Fibroblast of skin of back (primary cell): ENCODE measurements at places on chromosomes 4 and X.

GRCh38 chrX:115399306-115399705 is 109.8 kb downstream of the LUZP4 start:
- DNase-seq, result no peak

- no peak for DNase-seq
These were observed 381.0 kb downstream of the UNC5C start for GRCh38 chr4:95167805-95168204.

GRCh38 chrX:150405006-150405405 is 41.9 kb downstream of the MAMLD1 start:
- peak; percentile 5 for DNase-seq

DNA sequence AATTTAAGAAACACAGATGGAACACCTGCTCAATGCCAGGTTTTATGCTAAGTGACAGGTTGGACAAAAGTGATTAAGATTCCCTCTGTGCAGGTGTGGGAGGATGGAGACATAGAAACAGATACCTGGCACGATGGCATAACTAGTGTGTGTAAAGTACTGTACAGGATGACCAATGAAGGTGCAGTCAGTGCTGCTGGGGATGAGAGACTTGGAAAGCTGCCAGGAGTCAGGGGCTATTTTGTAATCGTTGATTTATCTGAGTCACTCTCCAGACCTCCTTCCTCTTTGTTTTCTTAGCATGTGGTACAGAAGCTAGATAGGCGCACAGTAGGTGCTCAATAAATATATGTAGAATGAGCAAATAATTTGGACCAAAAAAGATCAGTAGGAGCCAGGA is 58.2 kb downstream of the CWH43 start:
- DNase-seq, result no peak

DNA sequence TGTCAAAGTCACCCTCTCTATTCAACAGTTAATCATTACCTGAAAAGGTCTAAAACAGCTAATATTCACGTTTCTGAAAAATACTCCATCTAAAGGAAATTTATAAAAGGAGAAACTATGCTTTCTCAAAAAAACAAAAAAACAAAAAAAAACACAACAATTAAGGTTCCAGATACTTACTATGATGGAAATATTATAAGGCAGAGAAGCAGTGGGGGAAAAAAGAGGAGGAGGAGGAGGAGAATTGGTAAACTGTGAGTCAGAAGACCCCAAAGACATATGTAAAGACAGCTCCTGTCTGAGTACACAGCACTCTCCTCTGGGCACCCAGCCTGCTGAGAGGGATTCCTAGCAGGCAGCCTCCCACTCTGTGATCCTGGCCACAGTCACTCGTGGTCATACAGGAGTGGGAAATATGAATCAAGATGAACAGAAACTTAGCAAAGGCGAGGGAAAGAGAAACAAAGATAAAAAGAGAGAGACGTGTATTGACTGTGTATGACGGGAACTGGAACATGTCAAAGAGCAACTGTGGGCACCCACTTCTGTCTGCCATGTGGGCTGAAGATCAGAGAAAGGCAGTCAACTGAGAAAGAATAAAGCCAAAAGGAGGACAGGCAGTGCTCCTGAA is 12.5 kb downstream of the KLHL15 start:
- no peak for DNase-seq

- no peak for DNase-seq
These were observed 59.6 kb downstream of the UGT8 start for GRCh38 chr4:114658179-114658578.

DNA sequence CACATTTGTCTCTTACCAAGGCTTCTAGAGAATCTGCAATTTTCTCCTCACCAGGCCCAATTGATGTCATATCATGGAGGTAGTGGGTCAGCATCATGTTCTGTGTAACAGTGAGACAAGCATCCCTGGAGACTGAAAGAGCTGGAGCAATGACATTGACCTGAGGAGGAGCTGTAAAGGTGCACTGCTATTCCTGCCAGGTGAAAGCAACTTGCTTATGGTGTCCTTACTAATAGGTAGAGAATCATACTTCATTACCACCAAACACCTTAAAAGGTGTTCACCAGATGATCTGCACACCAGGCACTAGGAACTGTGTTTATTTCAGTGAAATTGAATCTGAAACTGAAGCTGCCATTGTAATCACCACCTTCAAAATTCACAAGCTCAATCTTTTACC is 188.7 kb downstream of the AFAP1 start:
- DNase-seq, result no peak

GRCh38 chr4:85445050-85445639 is 29.8 kb upstream of the ARHGAP24 start:
- DNase-seq, result no peak

GRCh38 chr4:147303873-147304229 is 177.0 kb upstream of the EDNRA start:
- no peak for DNase-seq

DNA sequence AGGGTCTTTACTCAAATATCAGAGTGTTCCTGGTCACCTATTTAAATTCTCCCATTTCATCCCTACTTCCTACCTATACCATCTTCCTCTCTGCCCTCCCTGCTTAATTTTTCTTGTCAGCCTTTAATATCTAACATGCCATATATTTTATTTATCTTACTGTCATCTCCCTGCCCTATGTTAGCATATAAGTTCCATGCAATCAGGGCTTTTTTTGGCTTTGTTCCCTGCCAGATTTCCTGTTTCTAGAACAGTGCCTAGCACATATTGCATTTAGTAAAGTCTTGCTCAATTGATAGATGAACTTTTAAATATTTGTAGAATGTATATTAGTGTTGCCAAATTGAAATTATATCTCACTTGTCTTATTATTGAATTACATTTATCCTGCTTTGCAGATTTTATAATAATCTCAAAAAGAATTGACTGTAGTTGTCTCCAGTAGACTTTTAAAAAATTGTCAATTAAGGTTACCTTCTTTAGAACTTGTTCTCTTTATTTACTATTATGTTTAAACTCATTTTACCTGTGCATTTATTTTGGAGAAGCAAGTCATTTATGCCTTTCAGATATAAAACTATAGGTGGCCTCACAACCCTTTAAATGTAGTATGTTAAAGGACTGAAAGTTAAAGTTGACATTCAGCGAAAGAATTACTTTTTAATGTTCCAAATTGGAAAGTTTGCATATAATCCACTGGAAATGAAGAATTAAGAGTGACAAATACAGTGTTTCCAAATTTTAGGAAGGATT is 108.2 kb upstream of the BMPR1B start:
- peak; percentile 45 for DNase-seq

DNA sequence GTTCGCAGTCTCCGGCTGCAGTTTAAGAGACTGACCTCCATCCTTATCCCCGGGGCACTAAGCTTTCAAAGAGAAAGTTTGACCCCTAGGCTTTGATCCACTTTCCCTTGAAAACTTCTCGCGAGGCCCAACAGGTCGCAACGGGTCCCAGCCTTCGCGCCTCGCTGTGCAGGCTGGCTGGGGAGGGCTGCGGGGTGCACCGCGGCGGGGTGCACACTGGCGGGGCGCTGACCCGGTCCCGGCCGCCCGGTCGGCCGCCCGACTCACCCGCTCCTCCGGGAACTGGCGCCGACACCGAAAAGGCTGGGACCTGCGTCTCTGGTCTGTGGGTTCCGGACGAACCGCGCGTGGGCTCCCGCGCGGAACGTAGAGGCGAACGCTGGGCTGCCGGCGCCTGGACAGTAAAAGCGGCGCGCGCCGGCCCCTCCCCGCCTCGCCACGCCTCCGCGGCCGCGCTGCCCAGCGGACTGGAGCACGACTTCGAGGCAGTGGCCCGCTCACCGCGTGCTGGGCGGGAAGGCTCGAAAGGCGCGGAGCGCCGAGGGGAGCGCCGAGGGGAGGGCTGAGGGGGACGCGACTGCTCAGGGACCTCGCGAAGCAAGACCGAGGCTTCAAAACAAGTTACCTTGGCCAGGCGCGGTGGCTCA is at the start of gene TAF7L:
Gene TAF7L (minus strand): TSS at position 378 of the 647 bp plus-strand sequence. CDS start 3,791 bp downstream, outside the sequence.
- DNase-seq, result peak; percentile 14

- DNase-seq, result no peak
These were observed 7.2 kb downstream of the SSR4 start for GRCh38 chrX:153801669-153802068.

- peak; percentile 79 for DNase-seq
These were observed 102.6 kb downstream of the PHEX start for GRCh38 chrX:22134681-22135080.

- no peak for DNase-seq
These were observed 6.0 kb upstream of the WFS1 start for GRCh38 chr4:6263526-6264224.

GRCh38 chr4:31307029-31307428 is 586.9 kb downstream of the PCDH7 start:
- no peak for DNase-seq

DNA sequence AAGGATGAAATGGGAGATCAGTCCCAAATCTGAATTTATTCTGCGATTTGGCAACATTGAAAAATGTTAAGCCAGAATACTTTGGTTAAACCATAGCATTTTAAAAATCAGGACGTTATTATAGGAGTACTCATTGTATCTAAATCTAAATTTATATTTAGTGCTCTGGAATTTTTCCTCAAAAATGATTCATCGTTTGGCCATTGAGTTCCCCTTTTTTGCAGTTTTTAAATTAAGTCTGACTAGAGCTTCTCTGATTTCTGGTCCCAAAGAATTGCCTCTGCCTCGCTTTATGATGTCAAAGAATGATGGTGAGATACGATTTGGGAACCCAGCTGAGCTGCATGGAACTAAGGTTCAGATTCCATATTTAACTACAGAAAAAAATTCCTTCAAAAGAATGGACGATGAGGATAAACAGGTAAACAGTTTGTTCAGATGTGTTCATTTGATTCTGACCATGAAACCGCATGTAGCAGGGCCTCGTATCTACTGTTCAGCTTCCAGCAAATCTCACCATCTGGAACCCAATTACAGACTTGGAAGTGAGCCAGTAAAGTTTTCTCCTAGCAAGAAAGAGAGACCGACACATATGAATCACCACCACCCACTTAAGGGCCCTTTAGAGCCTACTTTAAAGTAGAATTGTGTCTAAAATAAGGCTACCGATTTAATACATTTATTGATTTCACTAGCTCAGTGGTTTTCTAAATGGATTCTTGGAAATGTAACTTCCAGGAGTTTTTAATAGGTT is 75.6 kb downstream of the REPS2 start:
- peak; percentile 52 for DNase-seq

DNA sequence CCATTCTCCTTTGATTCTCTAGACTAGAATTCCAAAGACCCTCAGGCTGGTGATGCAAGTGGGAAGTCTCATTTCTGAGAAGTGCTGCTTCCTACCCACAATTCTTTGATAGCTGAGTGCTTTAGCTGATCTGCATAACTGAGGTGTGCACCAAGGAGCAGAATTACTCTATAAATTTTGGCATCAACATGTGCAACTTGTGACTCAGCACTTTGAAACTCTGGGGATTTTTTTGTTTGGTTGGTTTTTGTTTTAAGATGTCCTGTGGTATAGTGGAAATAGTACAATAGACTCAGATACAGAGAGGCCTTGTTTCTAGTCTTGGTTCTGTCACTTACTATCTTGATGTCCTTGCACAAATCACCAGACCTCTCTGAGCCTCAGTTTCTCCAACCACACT is 148.4 kb downstream of the AR start:
- DNase-seq, result peak; percentile 29

- DNase-seq, result peak; percentile 48
These were observed 36.1 kb upstream of the DOCK11 start for GRCh38 chrX:118459494-118459893.

DNA sequence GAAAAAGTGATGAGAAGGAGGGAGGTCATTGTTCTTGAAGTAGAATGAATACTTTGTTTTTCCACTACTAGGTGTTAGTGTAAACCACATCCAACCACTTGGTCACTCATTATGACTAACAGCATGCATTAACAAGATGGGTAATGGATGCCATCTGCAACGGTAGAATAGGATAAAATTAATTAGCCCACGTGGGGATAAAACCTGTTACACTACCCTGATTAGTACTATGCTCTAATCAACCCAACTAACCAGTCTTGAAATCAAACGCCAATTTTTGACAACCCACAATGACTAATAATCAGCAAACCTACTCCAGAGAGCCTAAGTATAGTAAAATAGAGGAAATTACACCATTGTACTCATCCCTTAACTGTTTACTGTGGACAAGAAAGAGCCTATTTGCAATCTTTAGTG is 93.4 kb upstream of the MCF2 start:
- DNase-seq, result no peak

DNA sequence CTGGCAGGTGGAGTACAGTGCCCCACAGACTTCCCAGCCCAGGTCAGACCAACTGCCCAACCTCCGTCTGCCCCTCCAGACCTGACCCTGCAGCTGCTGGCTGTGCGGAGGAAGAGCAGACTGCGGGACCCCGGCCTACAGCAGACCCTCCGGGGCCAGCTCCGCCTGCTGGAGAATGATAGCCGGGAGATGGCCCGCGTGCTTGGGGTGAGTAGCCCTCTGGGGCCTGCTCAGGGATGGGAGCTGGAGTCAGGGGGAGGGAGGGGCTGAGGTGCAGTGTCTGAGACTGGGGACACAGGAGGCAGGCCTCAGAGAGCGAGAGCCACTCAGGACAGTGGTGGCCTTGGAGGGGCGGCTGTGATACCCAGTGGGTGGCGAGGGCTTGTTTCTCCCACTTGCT is 13.5 kb downstream of the SH3TC1 start:
- no peak for DNase-seq

DNA sequence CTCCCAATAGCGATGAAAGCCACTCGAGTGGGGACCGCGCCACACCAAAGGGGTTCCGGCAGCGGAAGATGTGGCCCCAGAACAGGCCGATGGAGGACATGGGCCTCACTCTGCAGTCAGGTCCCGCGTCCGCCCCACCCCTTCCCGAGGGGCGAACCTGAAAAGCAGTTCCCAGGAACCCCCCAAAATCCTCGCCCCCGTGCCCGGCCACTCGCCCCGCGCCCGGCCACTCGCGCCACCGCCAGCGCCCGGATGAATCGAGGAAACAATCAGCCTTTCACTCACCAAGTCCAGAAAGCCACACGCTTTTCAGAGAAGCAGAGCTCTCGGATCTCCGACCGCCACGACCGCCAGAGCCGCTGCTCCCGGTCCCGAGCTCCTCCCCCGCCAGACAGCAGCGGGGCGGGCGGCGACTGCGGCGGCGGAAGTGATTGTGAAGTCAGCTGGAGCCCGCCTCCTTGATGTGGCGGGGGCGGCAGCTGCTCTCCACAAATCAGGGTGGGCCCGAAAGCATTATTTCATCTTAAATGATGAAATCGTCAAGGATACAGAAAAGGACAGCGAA is at the start of gene PJA1:
Gene PJA1 (minus strand): TSS at position 367 of the 565 bp plus-strand sequence. CDS start 2,380 bp downstream, outside the sequence.
- DNase-seq, result peak; percentile 78

DNA sequence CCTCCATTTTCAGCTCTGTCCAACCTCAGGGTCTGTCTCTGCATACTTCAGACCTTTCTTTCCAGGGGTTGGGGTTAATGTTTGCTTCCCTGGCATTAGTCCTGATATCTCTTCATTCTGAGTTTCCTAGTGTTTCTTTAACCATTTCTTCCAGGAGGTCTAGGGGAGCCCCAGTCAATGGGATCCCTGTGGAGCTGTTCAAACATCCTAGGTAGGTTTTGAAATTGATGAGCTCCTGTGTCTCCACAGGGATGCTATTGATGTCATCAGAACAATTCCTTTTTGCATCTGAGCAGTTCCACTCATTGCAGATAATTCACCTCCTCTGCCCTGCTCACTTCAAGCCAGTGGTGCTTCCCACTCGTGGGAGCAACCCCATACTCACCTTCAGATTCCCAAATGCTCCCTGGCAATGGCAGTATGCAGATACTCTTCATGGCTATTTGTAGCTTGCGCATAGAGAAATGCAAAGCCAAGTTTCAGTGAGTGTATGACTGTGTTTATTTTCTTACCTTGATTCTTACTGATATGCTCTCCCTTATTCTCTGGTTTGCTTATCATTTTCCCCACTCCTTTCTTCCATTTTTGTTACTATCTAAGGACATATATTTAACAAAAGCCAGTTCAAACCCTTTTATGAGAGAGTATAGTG is 33.7 kb upstream of the LIMCH1 start:
- no peak for DNase-seq

- DNase-seq, result peak; percentile 48
These were observed 771 bp upstream of the RBPJ start for GRCh38 chr4:26319949-26320537.
